MG63 (cell line): ENCODE measurements at places on chromosomes 3 and 15. TPM values are rescaled to one million over a fixed set of nuclear protein-coding genes. Genes with fewer than 3 reads are reported as not detected.

DNA sequence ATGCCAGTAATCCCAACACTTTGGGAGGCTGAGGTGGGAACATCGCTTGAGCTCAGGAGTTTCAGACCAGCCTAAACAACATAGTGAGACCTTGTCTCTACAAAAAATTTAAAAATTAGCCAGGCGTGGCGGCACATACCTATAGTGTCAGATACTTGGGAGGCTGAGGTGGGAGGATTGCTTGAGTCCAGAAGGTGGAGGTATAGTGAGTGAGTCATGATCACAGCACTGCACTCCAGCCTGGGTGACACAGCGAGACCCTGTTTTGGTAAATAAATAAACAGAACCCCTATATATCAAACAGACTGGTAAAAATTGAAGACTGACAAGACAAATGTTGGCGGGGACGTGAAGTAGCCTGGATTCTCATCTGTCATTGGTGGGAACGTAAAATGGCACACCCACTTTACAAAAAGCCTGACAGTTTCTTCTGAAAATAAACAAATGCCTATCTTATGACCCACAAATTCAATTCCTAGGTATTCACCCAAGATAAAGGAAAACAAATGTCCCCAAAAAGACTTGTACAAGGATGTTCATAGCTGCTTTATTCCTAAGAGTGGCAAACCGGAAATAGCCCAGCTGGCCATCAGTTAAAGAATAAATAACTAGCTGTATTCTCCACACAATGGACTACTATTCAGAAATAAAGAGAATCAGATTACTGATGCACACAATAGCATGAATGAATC, 47.0 kb upstream of the GK5 start:
- DNase-seq: no peak

- no peak for DNase-seq
These were observed 222.4 kb upstream of the TLE3 start for GRCh38 chr15:70320077-70320476.

- no peak for DNase-seq
These were observed 11.2 kb downstream of the CEP19 start for GRCh38 chr3:196700801-196701200.

DNA sequence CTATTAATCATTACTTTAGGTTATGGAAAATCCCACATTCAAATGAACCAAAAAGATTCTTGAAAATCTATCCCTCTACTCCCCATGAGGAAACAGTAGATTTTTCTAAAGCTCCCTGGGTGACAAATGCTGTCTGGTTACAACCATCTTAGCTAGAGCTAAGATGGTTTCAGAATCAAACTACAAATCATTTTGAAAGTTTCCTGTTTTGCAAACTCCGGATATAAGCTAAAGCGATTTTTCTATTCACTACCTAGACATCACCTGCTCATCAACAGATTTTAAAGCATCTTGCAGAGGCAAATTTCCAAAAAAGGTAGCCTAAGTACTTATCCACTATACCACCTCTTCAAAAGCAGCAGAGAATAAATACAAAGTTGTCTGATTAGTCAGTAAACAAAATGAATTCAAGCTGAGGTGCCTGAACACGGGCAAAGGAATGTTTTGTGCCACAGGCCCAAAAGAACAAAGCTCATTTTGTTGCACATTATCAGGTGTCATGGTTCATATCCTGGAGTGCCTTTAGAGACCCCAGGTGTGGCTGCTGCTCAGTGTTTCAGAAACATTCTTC, 204.9 kb downstream of the TNIK start:
- no peak for DNase-seq

The CIDEC gene
- not detected in 2 replicates for total RNA-seq

The TRPM1 gene
- not detected in 2 replicates for total RNA-seq

- no peak for DNase-seq
These were observed 54.5 kb downstream of the GABRG3 start for GRCh38 chr15:27025481-27025966.

The PCSK6 gene
- total RNA-seq: 31.3 and 48.8 TPM in 2 replicates

DNA sequence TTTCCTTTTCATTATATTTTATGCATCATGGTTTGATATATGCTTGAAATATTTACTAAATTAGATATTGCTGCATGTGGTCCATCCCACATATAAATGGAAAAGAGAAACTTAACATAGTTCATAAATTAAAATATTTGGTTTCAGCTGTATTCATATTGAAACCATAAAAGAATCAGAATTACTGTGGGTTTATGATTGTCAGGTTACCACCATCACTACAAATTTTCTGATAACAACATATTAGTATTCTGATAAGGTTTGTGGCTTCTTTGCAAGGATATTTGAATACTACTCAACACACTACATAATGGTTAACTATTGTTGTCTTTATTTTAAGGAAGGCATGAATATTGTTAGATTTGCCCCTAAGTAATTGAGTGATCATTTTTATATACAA, 235.5 kb downstream of the UBE2E2 start:
- no peak for DNase-seq

GRCh38 chr15:59591356-59591755, 20.2 kb upstream of the GCNT3 start:
- no peak for DNase-seq

The THAP10 gene
- total RNA-seq: 5.6 and 8.9 TPM in 2 replicates

DNA sequence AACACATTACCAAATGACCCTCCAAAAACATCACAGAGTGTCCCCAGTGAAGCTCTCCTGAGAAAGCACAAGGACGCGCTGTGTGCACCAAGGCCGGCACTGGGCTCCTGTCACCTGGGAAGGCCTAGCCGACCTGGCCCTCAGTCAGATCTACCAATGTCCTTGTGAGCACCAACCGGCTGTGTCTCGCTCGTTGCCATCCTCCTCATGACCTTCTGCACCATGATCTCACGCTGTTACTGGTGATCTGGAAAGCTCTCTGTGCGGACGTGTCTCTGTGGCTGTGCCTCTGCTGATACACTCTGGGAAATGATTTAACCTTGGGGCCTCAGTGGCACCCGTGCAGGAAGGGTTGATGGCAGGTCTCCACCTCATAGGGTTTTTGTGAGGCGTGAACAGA, 24.2 kb downstream of the ZXDC start:
- DNase-seq: no peak

GRCh38 chr3:39529577-39529976, 62.1 kb downstream of the MOBP start:
- DNase-seq: no peak

GRCh38 chr3:141920701-141921100, 44.3 kb downstream of the ATP1B3 start:
- DNase-seq: no peak

The CCR8 gene
- not detected in 2 replicates for total RNA-seq

DNA sequence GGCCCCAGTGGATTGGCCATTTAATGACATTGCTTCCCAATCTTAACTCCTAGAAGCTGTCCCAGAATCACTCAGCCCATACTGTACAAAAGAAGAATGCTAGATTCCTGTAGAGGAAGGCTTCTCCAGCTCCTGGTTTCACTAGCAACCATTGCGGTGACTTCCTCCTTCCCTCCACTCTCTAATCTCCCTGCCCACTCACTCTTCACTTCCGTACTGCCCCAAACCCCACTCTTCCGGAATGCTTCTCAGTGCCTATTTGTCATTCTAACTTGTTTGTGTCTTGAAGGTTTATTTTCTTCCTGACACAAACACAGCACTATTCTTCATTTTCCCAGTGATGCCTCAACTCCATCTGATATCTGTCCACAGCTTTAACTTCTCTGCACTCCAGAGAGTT, 97.1 kb upstream of the SPATA16 start:
- no peak for DNase-seq

DNA sequence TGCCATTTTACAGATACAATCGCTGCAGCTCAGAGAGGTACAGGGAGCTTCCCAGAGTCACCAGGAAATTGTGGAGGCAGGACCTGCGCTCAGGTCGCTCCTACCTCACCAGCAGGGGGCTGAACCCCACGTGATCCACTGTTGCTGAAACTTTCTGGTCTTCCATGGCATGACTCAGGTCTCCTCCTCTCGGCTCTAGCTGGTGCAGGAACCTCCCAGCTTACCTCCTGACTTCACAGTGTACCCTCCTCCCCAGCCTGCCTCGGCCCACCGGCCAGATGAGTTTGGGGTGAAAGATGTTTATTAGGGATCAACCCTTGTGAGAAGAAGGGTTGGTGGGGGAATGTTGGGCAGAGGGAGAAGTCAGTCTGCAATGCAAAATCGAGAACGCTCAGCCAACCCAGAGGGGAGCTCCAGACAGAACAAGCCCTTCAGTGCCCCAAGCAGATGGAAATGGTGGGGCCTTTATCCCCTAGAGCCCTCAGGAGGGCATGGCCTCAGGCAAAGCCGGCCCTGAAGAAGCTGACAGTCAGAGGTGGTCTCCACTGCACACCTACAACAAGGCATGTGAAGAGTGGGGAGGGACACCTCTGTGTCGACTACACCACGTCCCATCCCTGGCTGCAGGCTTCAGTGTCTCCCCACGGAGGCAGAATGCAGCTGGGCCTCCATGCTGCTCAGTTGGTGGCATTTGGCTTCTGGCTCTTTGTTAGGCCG, 118.6 kb upstream of the PRR20G start:
- DNase-seq: peak; percentile 18

DNA sequence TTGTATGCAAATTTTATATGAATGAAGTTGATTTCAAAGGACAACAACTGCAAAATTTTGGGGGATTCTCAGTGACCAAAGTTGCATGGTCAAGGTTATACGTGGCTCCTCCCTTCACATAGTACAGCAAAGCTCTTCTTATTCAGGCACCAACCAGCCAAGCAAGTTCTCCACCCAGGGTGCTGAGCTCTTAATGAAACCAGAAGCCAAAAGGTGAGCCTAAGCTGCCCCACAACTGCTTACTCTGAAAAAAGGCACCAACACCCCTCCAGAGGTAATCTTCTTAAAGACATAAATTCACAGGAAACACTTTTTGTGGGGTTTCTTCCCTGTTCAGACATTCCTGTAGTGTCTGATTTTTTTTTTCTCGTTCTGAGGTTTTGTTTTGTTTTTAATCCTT, 106.1 kb upstream of the GMNC start:
- no peak for DNase-seq

- DNase-seq: no peak
These were observed 291.6 kb downstream of the IL20RB start for GRCh38 chr3:137249311-137249940.

- DNase-seq: no peak
These were observed 5.5 kb downstream of the SEMA5B start for GRCh38 chr3:123021996-123022510.

The GFM1 gene
- total RNA-seq: 60.3 and 98.4 TPM in 2 replicates

DNA sequence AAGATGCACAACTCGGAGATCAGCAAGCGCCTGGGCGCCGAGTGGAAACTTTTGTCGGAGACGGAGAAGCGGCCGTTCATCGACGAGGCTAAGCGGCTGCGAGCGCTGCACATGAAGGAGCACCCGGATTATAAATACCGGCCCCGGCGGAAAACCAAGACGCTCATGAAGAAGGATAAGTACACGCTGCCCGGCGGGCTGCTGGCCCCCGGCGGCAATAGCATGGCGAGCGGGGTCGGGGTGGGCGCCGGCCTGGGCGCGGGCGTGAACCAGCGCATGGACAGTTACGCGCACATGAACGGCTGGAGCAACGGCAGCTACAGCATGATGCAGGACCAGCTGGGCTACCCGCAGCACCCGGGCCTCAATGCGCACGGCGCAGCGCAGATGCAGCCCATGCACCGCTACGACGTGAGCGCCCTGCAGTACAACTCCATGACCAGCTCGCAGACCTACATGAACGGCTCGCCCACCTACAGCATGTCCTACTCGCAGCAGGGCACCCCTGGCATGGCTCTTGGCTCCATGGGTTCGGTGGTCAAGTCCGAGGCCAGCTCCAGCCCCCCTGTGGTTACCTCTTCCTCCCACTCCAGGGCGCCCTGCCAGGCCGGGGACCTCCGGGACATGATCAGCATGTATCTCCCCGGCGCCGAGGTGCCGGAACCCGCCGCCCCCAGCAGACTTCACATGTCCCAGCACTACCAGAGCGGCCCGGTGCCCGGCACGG, 991 bp downstream of the SOX2 start:
- peak; percentile 43 for DNase-seq

DNA sequence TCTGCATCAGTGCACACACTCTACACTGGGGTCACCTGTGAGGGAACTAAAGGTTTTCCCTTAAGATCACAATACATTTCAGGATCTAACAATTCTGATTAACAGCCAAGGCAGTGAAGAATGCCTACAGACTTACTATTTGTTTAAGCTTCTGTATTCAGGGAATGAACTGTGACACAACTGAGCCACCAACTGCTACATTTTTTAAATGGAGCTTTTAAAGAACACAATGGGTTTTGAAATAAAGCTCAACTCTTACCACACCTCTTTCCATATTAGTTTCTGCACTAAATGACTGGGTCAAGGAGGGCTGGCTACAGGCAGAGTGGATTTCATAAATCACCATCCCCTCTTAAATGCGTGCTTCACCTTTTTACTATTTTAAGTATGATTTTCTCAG, 100.2 kb downstream of the TMCC1 start:
- DNase-seq: no peak

The CXCR6 gene
- not detected in 2 replicates for total RNA-seq

DNA sequence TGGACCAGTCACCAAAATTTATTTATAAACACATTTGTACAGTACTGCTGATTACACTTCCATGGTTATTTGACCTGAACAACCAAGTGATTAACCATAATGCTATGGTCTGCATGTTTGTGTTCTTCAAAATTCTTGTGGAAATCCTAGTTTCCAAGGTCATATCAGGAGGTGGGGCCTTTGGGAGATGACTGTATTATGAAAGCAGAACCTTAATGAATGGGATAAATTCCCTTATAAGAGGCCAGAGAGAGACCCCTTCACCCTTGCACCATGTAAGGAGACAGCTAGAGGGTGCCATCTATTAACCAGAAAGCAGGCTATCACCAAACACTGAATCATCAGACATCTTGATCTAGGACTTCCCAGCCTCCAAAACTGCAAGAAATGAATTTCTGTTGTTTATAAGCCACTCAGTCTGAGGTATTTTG, 1.9 kb downstream of the SCAPER start:
- DNase-seq: no peak

The CELSR3 gene
- total RNA-seq: 0.05 and 0.16 TPM in 2 replicates

The PLA1A gene
- total RNA-seq: not detected in 2 replicates

DNA sequence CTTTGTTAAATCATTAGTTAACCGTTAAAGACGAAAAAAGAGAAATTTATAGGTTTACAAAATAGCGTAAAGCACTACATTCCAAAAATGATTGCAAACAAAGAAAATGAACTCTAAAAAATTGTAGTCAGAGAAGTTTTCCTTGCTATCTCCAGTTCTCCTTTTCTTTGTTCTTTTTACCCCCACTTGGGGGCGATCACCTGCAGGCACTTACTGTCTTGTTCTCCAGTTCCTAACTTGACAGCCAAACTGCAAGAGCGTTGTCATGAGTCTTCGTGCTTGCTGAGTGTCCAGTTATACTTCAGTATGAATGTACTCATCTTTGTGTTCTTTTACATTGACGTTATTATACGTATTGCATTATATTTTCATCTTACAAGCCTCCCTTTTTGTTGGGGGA, 54.5 kb downstream of the CHD2 start:
- no peak for DNase-seq

GRCh38 chr3:134846911-134847317, 51.9 kb downstream of the EPHB1 start:
- peak; percentile 90 for DNase-seq

GRCh38 chr15:90701880-90702630, 15.1 kb upstream of the BLM start:
- DNase-seq: no peak

GRCh38 chr15:75483961-75484360, 32.5 kb upstream of the SIN3A start:
- no peak for DNase-seq

The GOLGA6L7 gene
- total RNA-seq: not detected in 2 replicates
